ENCODE measurements at places on chromosomes 6 and 20. TPM values are rescaled to one million over a fixed set of nuclear protein-coding genes. Genes with fewer than 3 reads are reported as not detected.

GRCh38 chr6:170545405-170545804, 7.7 kb downstream of the PSMB1 start:
- no peak for DNase-seq

GRCh38 chr6:44522871-44523270, 135.4 kb downstream of the CDC5L start:
- no peak for DNase-seq

DNA sequence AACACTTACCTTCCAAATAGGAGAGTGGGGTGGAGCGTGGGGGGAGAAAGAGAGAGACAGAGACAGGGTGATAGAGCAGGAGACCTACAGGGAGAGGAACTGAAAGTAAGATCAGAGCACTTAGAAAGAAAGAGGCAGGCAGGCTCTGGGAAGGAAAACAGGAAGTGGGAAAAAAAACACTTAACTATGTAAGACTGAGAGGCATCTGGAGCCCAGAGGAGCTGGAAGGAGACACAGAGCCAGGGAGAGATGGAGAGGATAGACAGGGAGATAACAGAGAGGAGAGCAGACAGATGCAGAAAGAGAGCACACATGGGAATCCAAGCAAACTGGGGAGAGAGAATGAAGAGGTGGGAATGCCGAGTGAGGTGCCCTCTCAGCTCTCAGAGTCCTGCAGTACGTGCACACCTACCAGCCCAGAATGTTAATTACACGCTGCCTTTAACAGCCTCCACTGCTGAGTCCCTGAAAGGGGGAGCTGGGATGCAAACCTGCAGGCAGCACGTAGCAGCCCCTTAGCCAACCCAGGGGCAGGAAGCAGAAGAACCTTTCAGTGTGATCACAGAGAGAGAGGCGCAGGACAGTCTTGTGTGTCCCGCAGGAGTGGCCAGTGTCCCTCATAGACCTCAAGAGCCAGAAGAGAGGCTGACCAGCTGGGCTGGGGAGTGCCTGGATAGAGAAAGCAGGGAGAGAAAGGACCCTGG, 132.7 kb upstream of the LRFN2 start:
- peak; percentile 29 for DNase-seq

DNA sequence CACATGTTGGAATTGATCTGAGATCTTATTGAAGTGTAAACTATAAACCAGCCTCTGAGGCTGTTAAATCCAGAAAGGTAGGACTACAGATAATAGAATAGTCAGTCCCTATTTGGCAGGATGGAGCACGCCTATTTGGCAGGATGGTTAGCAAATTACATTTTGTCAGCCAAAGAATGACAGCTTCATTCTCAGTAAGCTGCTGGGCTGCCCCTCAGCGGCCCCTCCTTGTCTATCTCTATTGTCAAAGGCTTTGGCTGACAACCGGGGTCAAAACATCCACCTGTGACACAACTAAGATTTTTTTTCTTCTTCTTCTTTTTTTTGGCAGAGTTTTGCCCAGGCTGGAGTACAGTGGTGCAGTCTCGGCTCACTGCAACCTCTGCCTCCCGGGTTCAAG, 123.4 kb upstream of the ECI2 start:
- no peak for DNase-seq

GRCh38 chr6:151111670-151112069, 128.1 kb upstream of the AKAP12 start:
- no peak for DNase-seq

The HLA-DOB gene
- total RNA-seq, result 0.63 TPM

DNA sequence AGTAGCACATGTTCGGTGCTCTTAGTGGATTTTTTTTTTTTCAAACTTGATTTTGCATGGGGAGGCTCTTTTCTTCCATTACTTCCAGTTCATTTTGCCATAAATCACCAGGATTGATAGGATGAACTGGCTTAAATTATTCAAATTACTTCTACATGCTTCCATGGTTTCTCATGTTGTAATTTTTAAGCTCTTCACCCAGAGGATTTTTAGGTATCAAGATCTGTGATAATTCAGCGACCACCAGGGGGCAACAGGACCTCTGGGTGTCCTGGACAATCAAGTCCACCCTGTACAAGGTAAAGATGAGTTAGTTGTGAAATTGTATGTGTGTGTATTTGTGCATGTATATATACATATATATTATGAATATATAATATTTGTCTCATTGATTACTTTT, 4.2 kb upstream of the EPHA7 start:
- peak; percentile 38 for DNase-seq

DNA sequence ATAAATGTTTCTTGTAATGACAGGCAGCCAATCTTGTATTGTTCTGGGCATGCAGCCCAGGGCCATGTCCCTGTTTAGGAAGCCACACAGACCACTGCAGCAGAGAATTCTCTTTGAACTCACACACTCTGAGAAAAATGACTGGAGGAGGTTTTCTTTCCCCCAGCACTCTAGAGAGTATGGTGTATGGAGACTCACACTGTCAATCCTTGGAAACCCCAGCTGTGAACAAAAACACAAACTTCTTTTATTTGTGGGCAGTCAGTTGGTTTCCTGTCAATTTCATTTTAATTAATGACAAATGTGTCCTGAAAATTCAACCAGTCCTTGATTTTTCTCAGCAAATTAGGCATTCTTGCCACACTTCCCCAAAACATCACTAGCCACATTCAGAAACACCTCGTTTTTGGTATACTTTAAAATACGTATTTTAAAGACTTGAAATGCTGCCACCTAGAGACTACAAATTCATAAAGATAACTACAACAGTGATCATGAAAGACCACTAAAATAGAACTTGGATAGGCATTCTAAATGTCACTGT, 52.9 kb upstream of the UFL1 start:
- no peak for DNase-seq

The SLC17A4 gene
- total RNA-seq, result not detected

The GINS1 gene
- total RNA-seq, result 2.3 TPM

The SLC2A10 gene
- 7.3 TPM for total RNA-seq

DNA sequence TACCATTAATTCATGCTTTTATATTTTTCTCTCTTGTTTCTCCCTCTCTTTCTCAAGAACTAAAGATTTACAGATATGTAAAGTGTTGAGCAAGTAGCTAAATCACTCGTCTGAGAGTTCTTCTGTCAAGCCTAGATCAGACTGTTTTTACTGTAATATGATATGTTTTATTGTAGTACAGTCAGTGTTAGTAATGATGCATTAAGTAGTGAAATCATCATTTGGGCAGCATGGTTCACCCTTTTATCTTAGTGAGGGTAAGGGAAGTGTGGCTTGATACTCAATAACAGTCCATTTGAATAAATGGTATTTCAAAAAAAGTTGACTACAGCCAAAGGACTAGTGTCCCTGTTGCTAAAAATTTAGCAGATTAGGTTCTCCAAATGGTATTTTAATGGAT, 9.2 kb downstream of the CYB5R4 start:
- no peak for DNase-seq

DNA sequence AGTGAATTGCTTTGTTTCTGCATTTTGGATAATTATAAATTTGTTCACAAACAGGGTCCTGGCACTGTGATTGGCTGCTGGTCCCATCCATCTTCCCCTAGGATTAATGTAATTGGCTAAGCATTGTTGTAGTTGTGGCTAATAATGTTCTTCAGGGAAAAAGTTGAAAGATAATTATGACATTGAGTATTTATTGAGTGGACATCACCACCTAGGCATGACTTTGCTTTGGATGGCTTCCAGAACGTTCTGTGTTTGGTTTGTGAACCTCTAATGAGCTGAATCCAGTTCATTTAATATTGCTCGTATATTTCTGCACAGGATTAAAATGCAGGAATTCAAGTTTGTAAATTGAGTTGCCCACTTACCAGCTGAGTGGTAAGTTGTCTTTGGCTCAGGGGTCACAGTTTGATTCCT, 55.1 kb downstream of the ARID1B start:
- DNase-seq, result peak; percentile 71

All from ovary (tissue), 10 donors.